Naive B cell (primary cell): ENCODE measurements at places on chromosomes 16 and 17. TPM values are rescaled to one million over a fixed set of nuclear protein-coding genes. Genes with fewer than 3 reads are reported as not detected.

Gene BPTF
- 13.3 TPM for polyA plus RNA-seq

DNA sequence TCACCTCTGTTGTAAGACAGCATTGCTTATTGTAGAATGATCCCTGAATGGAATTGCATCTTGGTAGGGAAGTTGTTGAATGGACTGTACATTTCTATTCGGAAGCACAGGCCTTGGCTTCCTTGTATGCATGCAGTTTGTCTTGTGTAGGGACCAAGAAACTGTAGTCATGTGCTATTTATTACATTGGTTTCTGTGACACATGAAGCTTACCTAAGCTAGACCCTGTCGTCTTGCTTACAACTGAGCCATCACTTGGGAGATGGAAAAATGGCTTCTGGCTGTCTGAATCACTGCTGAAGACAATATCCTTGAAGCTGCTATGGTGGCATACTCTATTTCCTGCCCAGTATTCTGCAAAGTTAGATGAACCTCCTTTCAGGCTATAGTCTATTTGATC lies 29.1 kb downstream of the PPM1D start:
- DNase-seq: no peak

DNA sequence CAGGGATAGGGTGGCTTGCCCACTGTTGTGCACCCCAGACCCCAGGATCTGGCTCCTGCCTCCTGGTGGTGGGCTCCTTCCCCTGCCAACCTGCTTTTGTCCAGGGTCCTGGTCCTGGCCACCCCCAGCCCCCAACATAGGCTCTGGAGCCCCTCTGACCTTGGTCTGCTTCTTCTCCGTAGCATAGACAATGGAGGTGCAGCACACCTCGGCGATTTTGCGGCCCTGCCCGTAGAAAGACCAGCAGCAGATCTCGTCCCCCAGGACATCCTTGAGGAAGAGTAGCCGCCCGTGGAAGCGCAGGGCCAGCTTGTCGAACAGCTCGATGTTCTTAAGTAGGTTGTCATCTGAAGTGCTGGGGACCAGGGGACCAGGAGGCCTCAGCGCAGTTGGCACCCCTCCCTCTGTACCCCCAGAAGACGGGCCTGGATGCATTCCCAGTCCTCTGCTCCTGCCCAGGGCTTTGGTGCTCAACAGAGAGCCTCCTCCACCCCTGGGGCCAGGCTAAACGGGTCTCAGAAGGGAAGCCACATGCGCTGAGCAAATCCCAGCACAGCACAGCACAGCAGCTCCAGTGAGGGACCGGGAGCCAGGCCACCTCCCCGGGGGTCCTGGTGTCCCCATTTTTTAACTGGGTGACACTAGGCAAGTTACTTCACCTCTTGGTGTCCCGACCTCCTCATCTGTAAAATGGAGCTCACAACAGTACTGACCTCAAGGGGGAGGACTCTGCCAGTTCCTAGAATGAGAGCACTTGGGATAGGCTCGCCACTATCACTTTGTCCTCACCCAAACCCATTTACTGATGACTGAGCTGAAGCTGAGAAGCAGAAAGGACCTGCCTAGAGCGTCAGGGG lies 10.8 kb downstream of the ASPHD1 start:
- no peak for DNase-seq

- no peak for DNase-seq
Measured at GRCh38 chr16:10979717-10980601, 35.6 kb downstream of the CLEC16A start.

DNA sequence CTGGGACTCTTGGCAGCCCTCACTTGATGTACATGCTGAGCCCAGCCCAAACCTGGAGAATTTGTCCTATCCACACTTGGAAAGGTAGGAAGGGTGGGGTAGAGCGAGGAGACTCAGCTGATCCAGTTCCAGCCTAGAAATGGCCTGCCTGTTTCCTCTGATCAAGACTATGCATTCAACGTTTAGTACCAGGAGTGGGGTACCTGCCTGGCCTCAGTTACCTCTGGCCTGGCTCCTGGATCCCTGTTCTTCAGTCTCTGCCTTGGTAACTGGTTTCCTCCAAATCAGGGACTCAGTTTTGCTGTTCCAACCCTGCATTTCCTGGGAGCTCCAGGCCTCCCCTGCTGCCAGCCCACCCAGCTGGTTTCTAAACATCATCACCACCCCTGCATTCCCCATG lies 233.5 kb downstream of the GSG1L start:
- DNase-seq: no peak

DNA sequence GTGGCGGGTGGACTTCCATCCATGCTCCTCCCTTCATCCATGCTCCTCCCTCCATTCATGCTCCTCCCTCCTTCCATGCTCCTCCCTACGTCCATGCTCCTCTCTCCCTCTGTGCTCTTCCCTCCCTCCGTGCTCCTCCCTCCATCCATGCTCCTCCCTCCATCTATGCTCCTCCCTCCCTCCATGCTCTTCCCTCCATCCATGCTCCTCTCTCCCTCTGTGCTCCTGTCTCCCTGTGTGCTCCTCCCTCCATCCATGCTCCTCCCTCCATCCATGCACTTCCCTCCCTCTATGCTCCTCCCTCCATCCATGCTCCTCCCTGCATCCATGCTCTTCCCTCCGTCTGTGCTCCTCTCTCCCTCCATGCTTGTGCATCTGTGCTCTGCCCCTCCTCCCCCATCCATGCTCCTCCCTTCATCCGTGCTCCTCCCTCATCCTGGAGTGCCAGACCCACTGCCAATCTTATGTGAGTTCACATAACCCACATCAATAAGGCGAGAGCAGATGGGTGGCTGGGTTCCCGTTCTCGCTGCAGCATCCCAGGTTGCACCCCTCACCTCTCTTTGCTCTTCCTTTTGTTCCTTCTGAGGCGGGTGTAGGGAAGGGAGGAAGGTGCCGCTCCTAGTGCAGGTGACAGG lies 22.8 kb downstream of the KSR1 start:
- DNase-seq: no peak
